ENCODE measurements at places on chromosomes 12 and 14. TPM values are rescaled to one million over a fixed set of nuclear protein-coding genes. Genes with fewer than 3 reads are reported as not detected.
A peak's percentile ranks its signal among the peaks of the same experiment; 100 is the strongest.

POTEG gene
- total RNA-seq, result not detected

- no peak for DNase-seq
These were observed 36.6 kb downstream of the KRT76 start for GRCh38 chr12:52740584-52740983.

- DNase-seq, result no peak
These were observed 888 bp downstream of the C1QL4 start for GRCh38 chr12:49335955-49336644.

MUCL1 gene
- not detected for total RNA-seq

MANSC4 gene
- not detected for total RNA-seq

OAS2 gene
- total RNA-seq, result 4.9 TPM

- DNase-seq, result no peak
These were observed 29.5 kb upstream of the OSBPL8 start for GRCh38 chr12:76588881-76589565.

DNA sequence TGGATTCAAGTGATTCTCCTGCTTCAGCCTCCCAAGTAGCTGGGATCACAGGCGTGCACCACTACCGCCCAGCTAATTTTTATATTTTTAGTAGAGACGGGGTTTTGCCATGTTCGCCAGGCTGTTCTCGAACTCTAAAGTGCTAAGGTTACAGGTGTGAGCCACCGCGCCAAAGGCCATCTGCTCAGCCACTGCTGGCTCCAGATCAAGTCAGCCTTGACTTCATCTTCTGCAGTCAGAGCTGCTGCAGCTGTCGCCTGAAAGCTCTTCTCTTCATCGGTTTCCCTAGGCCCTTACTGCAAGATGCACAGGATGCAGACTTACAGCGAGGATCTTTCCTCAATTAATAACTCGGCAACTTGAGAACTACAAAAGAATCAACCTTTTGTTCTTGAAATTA, 66.8 kb downstream of the CLIP1 start:
- DNase-seq, result no peak

C2CD5 gene
- 17.9 TPM for total RNA-seq

GRCh38 chr12:94977766-94978468, 25.6 kb downstream of the NDUFA12 start:
- DNase-seq, result no peak

P3H3 gene
- 1.5 TPM for total RNA-seq

DNA sequence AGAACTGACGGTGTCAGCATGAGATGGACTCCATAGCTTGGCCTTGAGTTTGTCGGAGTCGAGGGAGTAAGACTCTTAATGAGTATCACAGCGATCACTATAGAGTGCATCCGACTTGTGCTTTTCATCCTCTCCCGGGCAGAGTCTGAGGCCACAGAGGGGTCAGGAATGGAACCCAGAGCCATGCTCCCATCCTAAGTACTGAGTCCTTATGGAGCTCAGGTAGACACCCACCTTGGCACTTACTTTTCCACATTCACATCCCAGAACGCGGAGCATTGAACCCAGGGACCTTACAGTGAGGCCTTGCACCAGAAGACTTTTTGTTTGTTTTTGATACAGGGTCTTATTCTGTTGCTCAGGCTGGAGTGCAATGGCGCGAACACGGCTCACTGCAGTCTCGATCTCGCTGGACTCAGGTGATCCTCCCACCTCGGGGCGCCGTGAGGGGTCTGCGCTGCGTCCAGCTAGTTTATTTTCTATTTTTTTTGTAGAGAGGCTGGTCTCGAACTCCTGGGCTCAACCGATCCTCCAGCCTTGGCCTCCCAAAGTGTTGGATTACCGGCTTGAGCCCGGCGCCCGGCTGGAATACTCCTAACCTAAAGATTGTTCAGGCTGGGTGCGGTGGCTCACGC, 719 bp upstream of the SRSF9 start:
- DNase-seq, result no peak

- no peak for DNase-seq
These were observed 2.5 kb upstream of the SMARCD1 start for GRCh38 chr12:50082644-50083043.

DNA sequence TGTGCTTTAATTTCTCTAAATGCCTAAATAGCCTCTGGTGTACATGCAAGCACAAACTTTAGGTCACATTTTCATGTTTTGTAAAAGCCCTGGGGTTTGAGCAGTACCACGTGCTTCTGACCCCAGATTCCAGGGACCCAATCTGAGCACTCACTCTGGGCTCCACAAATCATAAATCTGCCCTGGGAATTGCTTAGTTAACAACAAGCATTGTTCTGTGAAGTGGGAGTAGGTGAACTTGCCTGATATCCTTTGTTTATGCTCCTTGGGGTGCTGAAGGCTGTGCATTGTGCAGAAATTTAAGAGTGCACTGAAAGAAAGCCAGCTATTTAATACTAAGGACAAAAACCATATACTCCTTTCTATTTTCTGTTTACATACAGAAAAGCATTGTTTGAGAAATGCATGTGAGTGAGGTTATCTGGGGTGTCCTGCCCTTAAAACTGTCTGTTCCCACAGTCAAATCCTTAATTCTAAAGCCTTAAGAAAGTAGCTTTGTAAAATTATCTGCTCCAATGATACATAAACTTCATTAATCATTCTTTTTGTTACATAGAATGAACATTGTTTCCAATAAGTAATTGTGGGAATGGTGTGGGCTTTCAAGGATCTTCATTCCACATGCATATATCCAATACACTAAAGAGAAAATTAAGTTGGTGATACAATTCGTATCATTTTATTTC, 258.6 kb upstream of the NPAS3 start:
- DNase-seq, result no peak

ARHGDIB gene
- total RNA-seq, result 37.6 TPM

HOXC13 gene
- total RNA-seq, result not detected

ST8SIA1 gene
- total RNA-seq, result 0.17 TPM

KCNK10 gene
- 0.05 TPM for total RNA-seq

- DNase-seq, result no peak
These were observed 382.3 kb downstream of the PCNX1 start for GRCh38 chr14:71289536-71289935.

- peak; percentile 79 for DNase-seq
These were observed 3.6 kb upstream of the CLEC4E start for GRCh38 chr12:8544295-8544694.

DNA sequence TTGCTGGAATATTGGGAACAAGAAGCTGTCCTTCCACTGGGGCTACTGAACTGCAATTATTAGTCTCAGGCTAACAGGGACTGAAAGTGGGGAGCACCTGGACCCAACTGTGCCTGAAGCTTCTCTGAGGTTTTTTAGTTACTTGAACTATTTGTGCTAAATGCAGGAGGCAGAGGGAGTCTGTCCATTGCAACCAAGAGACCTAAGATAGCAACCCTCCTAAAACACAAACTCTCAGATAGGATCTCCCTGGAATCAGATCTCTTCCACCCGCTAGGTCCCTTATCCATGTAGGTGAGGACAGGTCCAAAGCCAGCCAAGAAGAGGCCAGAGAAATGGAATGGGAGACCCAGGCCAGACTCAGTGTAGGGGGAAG, 58.1 kb downstream of the NCOR2 start:
- no peak for DNase-seq

GRCh38 chr14:64885559-64885958, 5.9 kb upstream of the SPTB start:
- DNase-seq, result no peak

- no peak for DNase-seq
These were observed 176.3 kb upstream of the ATP2B1 start for GRCh38 chr12:89884952-89885351.

CARMIL3 gene
- total RNA-seq, result 0.17 TPM

GRCh38 chr14:72636094-72636493, 257.8 kb downstream of the DPF3 start:
- no peak for DNase-seq

PRB4 gene
- total RNA-seq, result not detected

DNA sequence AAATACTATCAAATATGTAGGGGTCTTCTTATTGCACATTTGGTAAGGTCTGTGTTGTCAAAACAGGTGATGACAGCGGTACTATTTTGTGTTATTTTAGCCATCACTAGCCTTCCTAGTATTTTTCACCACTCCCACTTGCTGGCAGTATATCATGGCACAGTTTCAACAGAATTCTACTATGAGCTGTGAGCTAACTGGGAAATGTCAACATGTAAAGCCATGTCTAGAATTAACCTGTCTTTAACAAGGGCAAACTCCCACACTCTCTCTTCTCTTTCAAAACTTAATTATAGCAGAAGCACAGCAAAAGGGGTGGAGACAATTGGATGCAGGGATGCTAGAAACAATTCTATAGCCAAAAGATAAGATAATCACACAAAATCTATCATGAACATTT, 253.4 kb downstream of the PAX9 start:
- DNase-seq, result no peak

SLCO1B1 gene
- 170 TPM for total RNA-seq

GRCh38 chr14:55850825-55851241, 267.4 kb upstream of the PELI2 start:
- no peak for DNase-seq

DNA sequence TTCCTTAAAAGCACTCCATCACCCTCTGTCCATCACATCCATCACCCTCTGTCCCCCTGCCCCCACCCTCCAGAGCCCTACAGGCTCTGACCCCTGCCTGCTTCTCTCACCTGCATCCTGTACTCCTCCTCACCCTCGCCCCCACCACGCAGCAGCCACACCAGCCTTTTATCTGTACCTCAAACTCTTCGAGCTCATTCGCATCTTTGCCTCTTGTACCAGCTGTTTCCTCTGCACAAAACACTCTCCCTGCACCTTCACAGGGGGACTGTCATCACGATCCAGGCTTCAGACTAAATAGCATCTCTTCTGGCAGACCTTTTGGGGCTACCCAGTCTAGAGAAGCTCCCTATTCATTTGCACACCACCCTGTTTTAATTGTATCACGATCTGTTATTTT, 24.1 kb downstream of the TMEM229B start:
- DNase-seq, result no peak

DNA sequence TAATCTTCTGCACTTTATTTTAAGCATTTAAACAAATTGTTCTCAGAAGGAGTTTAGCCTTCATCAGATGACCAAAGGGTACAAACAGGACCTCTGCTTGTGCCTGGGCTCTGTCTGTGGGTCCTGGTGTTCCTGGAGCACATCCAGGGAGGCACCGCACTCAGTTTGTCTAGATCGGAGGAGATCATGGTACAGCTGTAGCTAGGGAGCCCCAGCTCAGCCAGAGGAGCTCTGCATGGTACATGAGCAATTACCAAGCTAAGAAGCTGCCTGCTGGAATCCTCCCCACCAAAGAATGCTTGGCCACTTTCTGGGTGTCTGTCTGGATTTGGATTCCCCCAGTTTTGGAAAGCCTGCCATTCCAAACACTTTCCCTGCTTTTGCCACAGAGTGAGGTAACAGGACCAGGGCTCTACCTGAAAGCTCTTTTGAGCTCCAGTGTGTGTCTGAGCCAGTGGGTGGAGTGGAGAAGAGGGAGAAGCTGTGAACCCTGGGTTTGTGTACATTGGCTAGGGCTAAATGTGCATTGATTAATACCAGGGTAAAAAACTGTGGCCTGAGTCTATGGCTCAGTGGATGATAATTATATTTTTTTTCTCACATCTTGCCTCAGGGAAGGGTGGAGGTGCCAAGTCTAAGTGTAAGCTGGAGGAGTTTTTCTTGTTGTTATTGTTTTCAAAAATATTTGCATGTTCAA, 163.7 kb upstream of the IGF1 start:
- DNase-seq, result no peak

DNA sequence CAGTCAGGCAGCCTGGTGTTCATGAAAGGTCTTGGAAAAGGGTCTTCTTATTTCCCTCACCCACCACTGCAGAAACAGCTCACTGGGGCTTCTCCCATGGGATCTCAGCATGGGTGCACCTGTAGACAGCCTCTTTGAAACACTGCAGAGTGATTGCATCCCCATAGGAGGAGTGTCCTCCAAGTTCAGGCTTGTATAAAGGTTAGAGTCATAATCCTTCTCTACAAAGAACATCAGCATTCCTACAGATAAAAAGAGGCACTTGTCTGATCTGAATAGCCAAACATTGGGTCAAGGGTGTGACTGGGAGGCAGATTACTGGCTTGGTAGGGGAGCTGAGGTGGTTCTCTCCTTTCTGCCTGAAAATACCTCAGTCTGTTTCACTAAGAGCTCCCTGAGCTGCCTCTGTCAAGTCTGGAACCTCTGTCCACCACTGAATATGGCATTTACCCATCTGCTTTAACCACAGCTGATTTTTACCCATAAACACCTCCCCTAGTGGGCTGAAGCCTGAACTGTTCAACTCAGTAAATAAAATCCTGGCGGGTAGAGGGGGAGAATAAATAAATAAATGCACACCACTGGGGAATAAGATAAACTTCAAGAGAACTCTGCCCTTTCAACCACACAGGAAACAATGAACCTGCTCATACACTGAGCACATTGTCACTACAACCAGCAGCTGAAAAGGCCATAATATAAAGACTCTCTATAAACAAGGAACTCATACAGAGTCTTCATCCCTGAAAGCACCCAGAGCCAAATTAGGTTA, 120.7 kb upstream of the SCAF11 start:
- DNase-seq, result no peak

- DNase-seq, result peak; percentile 61
These were observed 20.7 kb downstream of the TSPAN9 start for GRCh38 chr12:3097836-3098235.

UBC gene
- 503 TPM for total RNA-seq

DNA sequence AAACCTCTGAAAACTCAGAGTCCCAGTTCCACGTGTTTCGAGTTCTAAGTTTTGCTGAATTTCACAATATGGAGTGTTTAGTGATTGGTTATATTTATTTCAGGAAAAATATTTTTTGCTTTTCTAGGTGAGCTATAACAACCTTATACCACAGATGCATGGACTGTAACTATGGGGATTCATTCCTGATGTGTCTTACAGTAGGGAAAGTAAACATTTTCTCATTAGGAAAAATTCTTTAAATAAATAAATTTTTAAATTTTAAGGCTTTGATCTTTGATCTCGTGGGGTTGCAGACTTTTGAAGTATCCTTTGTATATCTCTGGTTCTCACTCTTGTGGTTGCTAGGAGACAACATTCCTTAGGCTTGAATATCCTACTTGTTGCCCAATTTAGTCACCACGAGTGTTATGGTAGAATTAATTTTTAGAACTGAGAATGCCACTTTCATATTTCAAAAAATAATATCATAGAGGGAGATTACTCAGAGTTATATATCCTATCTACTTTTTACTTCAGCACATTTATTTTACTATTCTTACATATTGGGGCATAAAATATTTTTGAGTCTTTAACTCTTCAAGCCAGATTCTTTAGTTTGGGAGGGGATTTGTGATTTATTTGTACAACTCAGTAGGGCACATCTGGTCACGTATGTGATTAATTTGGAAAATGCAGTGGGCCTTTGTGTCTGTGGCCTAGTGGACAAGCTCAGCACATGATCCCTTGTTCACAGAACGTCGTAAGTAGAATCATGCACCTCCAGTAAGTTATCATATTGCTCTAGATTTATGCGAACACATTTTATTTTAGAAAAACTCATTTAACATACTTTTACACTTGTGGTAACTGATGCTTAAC, 224.0 kb downstream of the TTC6 start:
- no peak for DNase-seq

CCDC92 gene
- total RNA-seq, result 2.1 TPM

GRCh38 chr14:41899416-41899815, 292.7 kb downstream of the LRFN5 start:
- no peak for DNase-seq

GRCh38 chr12:13905794-13906193, 75.6 kb downstream of the GRIN2B start:
- DNase-seq, result no peak

NINJ2 gene
- total RNA-seq, result 6.7 TPM

Data from liver (tissue), 10 donors.